Small intestine (tissue), 16 donors: ENCODE measurements at places on chromosomes 2 and 18. TPM values are rescaled to one million over a fixed set of nuclear protein-coding genes. Genes with fewer than 3 reads are reported as not detected.

FAM237A gene
- polyA plus RNA-seq = not detected

ABCG5 gene
- polyA plus RNA-seq = 233 TPM

DNA sequence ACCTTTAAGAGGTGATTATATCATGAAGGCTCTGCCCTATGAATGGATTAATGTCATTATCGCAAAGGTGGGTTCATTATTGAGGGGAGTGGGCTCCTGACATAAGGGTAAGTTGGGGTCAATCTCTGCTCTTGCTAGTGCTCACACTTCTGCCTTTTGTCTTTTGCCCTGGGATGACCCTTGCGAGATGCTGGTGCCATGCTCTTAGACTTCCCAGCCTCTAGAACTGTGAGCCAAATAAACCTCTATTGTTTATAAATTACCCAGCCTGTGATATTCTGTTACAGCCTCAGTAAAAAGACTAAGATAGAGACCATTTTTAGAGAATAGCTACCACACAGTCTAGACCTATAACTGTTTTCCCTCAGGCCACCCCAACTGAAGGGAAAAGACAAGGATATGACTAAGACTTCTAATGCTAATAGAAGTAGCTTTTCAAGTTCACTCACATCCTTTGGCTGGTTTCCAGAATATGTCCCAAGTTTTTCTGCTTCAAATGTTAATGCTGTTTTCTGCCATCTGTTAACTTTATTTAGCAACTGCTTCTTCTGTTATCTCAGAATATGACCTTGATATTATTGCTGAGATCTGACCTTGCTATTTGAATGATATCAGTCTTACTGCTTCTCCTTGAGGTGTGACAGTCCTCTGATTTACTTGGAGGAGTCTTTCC is 65.1 kb upstream of the STAM2 start:
- DNase-seq = no peak

DNA sequence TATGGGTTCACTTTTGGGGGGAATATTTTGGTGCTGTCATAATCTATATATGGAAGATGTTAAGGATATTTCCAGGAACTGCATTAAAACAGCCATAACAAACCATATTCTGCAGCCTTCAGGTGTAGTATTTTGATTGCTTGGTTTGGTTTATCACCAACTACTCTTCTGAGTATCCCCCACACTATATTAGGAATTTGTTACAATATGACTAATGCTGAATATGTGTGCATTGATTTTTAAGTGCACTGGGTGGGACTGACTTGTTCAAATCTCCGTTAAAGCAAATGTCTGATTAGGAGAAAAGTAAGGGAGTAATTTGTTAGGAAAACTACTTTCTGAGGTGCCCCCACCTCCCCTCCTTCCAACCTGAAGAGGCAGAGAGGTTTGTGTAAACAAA is 47.7 kb downstream of the SPTBN1 start:
- DNase-seq = no peak
